NCI-H1105 (cell line): ENCODE measurements at places on chromosomes 13 and 19.

GRCh38 chr13:33994826-33995502 is 177.0 kb downstream of the RFC3 start:
- no peak for DNase-seq

GRCh38 chr19:17496337-17496997 is 15.0 kb upstream of the PGLS start:
- peak; percentile 69 for DNase-seq

DNA sequence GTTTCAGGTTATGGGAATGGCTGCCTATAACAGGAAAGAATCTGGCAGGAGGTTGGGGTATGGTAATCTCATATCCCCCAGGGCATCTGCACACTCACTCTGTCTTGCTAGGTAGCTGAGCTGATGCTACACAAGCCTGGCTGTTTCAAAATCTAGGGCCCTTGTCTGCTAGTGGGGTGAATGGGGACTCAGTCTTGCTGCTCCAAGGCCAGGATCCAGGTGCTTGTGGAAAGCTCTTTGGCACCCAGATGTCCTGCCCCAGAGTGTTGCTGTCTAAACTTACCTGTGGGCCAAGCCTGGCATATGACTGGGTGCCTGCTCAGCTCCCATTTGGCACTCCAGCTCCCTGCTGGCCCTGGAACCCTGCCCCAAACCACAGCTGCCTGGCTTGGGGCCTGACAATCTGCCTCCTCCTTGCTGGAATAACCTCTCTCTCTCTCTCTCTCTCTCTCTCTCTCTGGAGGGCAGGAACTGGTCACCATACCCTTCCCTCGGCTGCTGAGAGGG is 158.1 kb upstream of the TSC22D1 start:
- no peak for DNase-seq

- DNase-seq = no peak
Observed at GRCh38 chr13:67219113-67219512, 11.0 kb downstream of the PCDH9 start.

- no peak for DNase-seq
Observed at GRCh38 chr13:103898481-103898880, 832.3 kb upstream of the SLC10A2 start.

DNA sequence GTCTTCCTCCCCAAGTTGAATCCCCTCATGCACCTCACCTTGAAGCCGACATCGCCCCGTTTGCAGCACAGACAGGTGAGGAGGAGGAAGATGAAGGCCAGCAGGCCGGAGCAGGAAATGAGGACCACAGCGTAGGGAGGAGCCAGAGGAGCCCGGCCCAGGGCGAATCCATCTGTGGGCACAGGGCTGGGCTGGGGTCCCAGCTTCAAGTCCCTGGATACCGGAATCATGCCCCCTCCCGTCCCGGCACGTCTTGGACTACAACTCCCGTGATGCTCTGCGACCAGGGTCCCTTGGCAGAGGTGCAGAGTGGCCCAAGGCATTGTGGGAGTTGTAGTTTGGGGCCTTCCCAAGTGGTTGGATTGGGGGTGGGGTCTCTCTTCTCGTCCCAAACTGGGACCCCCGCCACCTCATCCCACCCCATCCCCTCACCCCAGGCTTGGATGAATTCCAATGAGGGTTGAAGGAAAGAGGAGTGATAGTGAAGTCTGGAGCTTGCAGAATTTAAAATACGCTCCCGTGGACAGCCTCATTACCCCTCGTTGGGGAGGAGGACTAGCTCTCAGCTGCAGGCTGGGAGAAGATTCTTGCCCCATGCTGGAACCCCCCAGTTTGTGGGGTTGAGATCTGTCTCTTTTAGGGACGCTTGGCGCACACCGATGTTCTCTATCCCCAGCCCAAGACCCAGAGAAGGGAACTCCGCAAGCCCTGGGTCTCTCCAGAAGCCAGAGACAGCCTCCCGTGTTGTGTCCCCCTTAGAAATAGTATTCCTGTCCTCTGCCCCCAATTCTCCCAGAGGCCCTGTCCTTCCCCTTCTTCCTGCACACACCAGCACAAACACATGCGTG is 990 bp downstream of the LMTK3 start:
- DNase-seq = peak; percentile 38

GRCh38 chr13:56066321-56066720 is 1074.4 kb upstream of the PRR20A start:
- no peak for DNase-seq

DNA sequence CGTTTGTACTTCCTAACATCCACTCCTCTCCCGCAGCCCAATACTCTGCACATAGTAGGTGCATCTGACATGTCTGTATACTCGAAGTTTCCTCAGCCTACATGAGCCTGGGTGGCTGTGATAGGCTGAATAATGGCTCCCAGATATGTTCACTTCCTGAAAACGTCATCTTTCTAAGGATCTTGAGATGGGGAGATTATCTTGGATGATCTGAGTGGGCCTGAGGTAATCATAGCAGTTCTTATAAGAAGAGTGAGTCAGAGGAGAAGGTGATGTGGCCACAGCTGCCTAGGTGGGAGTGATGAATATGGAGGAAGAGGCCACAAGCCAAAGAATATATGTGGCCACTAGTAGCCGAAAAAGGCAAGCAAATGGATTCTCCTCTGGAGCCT is 84.2 kb downstream of the AKAP11 start:
- no peak for DNase-seq

DNA sequence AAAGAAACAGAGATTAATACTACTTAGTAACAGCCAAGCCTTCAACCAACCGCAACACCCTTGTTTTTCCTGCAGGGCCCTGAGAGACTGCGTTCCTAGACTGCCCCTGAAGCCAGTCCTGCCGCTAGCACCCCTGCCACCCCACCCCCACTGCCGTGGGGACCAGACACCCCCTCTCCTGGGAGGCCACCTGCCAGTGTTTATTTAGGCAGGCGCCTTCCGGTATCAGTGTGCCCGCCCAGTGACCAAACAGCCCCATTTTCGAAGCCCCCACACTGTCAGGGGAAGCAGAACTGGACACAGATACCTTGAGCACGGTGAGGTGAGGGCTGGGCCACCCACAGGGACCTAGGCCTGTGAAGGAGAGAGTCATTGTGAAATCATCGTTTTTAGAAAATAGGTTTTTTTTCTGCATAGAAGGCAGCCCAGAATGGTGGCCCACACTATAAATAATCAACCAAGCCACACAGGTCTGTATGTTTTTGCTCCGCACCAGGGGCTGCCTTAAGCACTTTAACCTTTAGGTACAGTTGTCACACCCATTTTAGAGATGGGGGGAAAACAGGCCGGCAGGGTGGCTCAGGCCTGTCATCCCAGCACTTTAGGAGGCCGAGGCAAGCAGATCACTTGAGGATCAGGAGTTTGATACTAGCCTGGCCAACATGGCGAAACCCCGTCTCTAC is 3.5 kb upstream of the TLE5 start:
- peak; percentile 79 for DNase-seq

DNA sequence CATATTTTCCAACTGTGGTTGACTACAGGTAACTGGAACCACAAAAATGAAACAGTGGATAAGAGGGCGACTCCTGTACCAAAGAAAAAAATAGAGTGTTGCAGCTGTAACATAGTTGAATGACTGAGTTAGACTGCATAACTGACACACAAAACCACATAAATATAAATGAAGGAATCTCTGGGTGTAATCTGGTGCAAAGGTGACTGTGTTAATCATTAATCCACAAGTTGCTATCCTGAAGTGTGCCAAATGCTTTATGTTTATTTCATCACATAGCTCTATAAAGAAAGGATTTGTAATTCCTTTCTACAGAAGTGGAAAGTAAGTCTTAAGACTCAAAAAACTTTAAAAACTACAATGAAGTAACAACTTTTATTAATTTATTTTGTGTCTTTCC is 6.0 kb upstream of the GJB2 start:
- no peak for DNase-seq

GRCh38 chr13:110413676-110414040 is 106.6 kb downstream of the COL4A2 start:
- DNase-seq = no peak

DNA sequence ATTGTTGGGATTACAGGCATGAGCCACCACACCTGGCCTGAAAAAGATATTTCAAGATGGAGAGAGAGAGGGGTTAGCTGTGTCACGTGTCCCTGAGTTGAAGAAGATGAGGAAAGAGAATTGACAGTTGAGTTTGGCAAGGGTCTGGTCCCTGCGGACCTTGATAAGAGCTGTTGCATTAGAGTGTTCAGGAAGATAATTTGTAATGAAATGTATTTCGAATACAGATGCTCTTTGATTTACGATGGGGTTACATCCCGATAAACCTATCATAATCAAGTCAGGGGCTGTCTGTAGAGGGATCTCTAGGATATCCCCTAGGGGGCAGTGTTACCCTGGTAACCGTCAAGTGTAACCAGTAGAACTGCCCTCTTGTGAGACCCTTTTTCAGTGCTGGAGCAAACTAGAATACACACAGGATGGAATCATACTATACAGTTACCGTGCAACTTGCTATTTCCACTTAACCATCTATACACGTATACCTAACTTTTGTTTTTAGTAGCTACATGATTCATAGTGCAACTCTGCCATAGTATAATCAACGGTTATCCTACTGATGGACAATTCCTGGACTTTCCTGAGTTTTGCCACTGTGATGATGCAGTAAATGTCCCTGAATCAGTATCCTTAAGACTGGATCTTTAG is 1.5 kb upstream of the ELOF1 start:
- DNase-seq = peak; percentile 74
